ENCODE measurements at places on chromosomes 7 and 10.
A peak's percentile ranks its signal among the peaks of the same experiment; 100 is the strongest.

DNA sequence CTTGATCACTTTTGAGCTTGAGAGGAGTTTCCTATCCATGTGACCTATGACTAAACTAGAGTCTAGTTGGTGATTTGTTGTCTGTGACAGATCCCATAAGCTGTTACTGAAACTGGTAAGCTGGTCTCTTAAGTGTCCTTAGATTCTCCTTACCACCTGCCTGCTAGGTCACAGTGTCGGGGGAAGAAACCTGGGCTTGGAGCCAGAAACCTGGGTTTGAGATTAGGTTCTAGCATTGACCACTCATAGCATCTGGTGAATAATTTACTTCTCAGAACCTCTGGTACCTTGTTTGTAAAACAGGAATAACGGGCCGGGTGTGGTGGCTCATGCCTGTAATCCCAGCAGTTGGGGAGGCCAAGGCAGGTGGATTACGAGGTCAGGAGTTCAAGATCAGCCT is 21.8 kb upstream of the ITPRID1 start:
- peak; percentile 81 for DNase-seq

- DNase-seq = no peak
These were observed 148.7 kb upstream of the RSU1 start for GRCh38 chr10:16965740-16966447.

- DNase-seq = no peak
These were observed 39.0 kb downstream of the MYL10 start for GRCh38 chr7:101589976-101590662.

- no peak for DNase-seq
These were observed 142.1 kb downstream of the DGKI start for GRCh38 chr7:137704723-137705122.

- DNase-seq = no peak
These were observed 34.0 kb downstream of the PODXL start for GRCh38 chr7:131522325-131522930.

DNA sequence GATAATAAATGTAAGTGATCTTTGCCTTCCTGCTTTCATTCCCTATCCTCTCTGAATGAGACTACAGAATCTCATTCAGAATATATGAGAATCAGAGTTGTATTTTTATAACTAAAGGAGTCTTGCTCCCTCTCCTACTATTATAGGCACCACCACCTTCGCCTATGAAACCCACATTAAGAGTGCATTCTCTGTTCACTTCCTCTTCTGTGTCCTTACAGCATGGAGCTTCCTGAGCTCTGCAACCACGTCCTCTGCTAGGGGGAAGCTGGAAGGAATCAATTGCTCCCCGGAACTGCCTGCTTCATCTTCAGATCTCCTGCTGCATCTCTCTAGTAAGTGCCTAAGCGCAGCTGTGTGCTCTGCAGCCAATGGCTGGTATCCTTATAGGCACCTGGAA is 820.7 kb downstream of the GRID1 start:
- DNase-seq = no peak

DNA sequence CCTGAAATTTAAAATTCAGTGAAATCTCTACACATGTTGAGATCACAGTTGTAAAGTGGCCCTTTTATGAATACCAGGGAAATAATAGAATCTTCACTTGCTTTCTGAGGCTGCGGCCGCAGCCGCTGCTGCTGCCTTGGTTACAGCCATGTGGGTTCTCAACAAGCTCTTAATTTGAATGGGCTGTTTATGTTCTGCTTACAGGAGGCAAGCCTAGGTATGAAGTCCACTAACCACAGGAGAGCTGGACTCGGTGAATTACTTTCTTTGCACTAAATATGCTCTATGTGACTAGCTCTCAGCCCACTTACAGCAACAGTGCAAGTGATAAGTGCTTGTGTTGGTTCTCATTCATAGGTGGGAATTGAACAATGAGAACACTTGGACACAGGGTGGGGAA is 410.8 kb downstream of the SFMBT2 start:
- no peak for DNase-seq

All from NCI-H82 (cell line).